ENCODE measurements at places on chromosomes 7 and 10.

- DNase-seq, result no peak
Measured at GRCh38 chr10:92421550-92421949, 130.6 kb downstream of the MARCHF5 start.

DNA sequence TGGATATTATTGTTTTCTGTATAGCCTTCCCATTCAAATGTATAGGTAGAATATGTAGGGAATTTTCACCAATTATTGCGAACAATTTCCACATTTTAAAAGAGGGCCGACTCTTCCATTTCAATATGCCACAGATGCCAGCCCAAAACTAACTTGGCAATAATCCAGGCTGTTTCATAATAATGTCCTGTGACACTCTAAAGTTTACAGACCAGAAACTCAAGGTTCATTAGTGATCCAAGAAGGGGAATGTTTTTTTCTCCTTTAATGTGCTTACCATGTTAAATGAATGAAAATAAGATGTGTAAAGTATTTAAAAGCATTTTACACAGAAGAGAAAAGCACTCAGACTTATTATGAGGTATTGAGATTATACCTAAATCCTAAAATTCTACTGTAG lies 63.0 kb upstream of the FAM3C start:
- no peak for DNase-seq

GRCh38 chr7:105261689-105262088 lies 127.0 kb downstream of the SRPK2 start:
- peak; percentile 53 for DNase-seq

DNA sequence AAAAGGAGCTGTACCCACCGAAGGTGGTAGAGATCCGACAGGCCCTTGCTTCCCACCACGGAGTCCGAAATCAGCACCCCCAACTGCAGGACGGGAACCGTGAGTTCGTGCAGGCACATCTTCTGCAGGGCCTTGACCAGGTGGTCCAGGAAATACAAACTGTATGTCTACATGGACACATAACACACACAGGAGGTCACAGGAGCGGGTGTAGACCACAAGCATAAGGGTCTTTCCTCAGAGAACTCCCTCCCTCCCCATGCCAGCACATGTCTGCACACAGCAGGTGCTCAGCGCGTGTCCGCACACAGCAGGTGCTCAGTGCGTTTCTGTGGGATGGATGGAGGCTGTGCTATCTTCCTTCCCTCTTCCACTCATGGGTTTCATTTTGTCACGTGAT lies 69.7 kb downstream of the CFAP46 start:
- DNase-seq, result no peak

- DNase-seq, result peak; percentile 76
Measured at GRCh38 chr7:114481999-114482398, 67.4 kb downstream of the FOXP2 start.

- no peak for DNase-seq
Measured at GRCh38 chr7:19928247-19928646, 154.8 kb upstream of the TMEM196 start.

DNA sequence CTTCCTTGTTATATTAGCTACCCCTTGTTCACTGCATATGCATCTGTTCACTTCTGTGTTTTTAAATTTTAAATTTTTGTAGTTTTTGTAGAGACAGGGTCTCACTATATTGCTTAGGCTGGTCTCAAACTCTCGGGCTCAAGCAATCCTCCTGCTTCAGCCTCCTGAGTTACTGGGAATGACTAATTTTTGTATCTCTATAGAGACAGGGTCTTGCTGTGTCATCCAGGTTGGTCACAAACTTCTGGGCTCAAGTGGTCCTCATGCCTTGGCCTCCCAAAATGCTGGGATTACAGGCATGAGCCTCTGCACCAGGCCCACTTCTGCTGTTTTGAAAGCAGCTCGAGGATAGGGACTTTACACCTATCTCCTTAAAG lies 64.6 kb downstream of the PRTFDC1 start:
- no peak for DNase-seq

- no peak for DNase-seq
Measured at GRCh38 chr7:126818393-126819196, 434.1 kb downstream of the GRM8 start.

DNA sequence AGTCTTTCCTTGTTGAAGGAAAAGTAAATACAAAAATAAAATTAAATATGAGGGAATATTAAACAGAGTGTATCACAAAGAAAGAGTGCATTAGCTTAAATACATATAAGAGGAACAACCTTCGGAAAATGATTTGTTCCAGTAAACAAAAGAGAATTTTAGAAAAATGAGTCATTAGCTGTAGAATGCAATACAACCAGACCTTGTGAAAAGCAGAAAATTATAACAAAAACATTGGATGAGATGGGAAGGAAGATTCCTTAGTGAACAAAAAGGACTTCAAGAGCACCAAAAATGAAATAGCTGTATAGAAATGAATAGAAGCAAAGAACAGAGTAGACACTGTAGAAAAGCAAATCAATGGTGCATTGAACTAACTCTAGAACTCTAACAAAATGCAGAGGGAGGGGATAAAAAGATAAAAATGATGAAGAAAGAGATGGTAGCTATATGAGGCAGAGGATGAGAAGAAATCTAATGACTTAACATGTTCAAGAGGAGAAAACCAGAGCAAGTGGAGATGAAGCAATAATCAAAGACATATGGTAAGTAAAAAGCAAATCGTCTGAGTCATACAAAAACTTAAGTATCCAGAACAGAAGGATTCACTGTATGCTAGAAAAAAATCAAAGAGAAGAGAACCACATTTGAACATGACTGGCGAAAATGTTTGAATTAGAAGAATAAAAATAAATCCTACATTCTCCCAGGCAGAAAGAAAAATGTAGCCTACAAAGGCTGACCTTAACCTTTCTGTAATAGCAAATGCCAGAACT lies 190.5 kb downstream of the TMEM26 start:
- no peak for DNase-seq

DNA sequence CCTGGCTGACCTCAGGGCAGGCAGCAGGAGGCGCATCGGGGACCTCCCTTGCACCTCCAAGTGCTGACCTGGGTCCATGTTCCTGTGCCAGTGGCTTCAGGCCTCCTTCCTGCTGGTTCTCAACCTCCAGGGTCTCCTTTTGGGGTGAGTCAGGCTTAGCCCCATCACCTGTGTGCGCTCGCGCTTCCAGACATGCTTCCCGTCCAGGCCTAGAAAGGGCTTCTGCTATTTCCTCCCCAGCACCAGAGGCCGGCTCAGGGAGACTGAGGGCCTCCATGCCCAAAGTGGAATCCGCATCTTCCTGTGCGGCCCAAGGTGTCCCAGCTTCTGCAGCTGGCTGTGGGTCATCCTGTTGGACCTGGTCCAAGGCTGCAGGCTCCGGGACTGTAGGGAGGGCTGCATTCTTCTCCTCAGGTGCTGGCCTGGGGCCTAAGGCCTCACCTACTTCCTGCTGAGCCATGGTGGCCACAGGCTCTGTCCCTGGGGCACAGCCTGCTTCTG lies 5.9 kb downstream of the NACAD start:
- no peak for DNase-seq

- no peak for DNase-seq
Measured at GRCh38 chr10:77512219-77512578, 125.4 kb downstream of the KCNMA1 start.

DNA sequence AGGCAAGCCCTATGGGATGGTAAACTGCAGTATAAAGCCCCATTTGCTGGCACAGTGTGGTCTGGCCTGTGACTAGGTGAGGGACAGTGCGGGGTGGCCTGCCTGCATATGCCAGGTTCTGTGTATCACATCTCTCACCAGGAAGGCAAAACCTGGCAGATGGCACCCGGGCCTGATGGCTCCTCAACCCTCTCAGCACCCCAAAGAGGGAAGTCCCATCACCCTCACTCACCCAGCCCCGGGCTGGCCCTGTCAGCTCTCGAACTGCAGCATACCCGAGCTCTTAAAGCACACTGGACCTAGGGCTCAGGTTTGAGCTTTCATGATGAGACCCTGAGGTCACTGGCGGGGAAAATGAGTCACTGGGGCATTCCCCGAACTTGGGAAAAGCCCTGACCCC lies 130.5 kb downstream of the LHPP start:
- DNase-seq, result no peak

- no peak for DNase-seq
Measured at GRCh38 chr7:607938-608337, 88.3 kb upstream of the PDGFA start.

- no peak for DNase-seq
Measured at GRCh38 chr7:30281263-30281662, 3.1 kb upstream of the ZNRF2 start.

- DNase-seq, result no peak
Measured at GRCh38 chr7:77239471-77239870, 39.9 kb upstream of the FGL2 start.

DNA sequence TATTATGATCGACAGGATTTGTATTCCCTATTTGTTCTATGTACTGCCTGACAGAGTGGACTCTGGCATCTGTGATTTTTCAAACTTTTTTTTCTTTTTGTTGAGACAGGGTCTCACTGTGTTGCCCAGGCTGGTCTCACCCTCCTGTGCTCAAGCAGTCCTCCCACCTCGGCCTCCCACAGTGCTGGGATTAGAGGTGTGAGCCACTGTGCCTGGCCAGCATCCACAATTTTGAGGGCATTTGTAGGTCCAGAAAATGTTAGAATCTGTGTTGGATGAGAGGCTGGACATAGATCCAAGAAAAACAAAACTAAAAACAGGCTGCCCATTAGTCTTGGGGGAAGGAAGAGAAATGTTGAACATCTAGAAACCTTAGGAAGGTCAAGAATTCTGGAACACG lies 34.3 kb downstream of the SGPL1 start:
- no peak for DNase-seq

- no peak for DNase-seq
Measured at GRCh38 chr10:65501259-65501658, 1424.6 kb upstream of the LRRTM3 start.
